ENCODE measurements at places on chromosomes 5 and 9.

DNA sequence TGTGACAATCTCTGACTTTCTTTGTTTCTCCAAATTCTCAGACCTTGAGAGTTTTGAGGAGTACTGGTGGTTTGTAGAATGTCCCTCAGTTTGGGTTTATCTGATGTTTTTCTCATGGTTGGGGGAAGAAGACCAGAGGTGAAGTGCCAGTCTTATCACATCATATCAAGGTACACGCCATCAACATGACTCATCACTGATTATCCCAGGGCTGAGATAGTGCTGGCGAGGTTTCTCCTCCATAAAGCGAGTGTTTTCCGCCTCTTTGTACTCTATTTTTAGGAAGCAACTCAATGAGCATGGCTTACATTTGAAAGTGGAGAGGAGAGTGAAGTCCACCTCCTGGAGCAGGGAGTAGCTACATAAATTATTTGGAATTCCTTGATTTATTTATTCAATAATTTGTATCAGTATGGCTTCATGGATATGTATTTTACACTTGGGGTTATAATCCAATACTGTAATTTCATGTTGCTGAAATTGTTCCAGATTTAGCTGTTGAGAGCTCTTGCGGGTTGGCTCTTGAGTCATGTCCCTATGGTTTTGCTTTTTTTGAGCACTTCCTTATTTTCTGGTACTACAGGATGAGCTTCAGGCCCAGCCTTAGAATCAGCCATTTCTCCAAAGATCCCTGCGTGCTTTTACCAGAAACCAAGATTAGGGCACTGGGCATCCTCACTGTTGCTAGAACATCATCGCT is 23.9 kb downstream of the DCANP1 start:
- DNase-seq, result no peak

DNA sequence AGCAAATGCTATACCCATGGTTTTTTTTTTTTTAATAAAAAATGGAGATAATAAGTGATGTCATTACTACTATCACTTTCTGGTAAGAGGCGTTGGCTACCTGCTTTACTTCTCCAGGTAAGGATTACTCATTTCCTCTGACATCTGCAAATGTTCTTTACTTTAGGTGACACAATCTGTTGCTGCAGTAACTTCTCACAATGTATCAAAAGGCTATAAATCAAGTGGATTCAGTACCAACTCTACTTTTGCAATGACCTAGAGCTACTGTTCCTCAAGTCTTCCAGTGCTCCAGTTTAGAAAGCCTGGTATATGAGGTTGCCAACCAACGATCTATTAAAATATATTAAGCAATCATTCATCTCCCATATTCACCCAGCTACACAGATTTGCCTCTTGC is 129.1 kb downstream of the PLK2 start:
- no peak for DNase-seq

DNA sequence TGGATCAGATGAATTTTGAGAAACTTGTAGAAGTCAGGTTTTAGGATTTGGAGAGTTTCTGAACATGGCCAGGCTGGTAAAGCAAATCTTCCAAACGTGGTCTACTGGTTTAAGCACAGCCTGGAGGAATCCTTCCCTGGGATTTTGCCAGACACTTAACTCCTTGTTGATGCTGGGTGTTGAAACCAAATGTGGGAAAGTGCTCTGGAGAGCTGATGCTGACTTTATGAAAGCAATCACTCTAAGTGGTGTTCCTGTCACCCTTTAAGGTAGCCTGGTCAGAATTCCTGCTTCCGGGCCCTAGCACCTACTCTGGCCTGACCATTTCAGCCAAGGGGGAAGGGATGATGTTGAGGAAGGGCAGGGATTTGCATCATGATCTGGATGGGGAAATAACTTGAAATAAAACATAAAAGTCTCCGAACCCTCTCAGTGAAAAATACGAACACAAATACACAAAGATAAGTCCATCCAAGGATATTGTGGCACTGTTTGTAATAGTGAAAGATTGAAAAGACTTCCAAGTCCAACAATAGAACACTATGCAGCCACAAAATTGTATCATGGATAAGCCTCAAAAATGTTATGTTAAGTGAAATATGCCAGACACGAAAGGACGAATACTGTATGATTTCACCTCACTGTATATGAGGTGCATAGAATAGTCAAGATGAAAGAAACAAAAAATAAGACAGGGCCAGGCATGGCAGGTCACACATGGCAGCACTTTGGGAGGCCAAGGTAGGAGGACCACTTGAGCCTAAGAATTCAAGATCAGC is 57.7 kb downstream of the PDE6A start:
- no peak for DNase-seq

- DNase-seq, result no peak
Observed at GRCh38 chr5:139453683-139454567, 8.6 kb downstream of the ECSCR start.

DNA sequence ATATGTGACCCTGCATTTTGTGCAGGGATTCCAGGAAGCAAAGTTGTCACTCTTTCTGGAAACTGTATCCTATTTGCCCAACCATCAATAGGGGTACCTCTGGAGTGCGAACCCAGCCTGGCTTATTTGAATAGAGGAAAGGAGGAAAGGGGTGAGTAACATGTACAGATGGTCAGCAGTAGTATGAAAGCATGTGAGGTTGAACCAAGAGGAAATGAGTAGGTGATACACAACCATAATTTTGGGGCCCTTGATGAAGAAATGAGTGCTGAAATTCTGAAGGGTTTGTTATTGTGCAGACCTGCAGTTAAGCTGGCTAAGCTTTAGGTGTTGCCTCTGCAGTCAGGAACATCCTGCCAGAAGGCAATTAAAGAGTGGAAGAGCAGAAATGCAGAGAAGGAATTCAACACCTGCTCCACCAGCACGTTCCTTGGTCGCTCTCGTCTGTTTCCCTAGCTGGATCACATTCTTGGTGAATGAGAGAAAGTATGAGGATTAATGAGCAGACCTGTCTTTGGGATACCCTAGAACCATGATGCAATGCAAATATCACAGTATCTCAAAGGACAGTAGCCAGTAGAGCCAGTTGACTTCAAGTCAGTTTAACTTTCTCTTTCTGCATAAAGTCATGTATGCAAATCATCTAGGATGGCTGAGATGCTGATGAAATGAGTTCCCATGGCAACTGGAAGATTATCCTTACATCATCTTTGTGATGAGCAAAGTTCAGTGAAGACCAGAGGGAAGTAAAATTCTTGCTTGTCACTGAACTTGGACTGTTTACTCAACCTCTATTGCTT is 13.2 kb upstream of the IL12B start:
- DNase-seq, result no peak

DNA sequence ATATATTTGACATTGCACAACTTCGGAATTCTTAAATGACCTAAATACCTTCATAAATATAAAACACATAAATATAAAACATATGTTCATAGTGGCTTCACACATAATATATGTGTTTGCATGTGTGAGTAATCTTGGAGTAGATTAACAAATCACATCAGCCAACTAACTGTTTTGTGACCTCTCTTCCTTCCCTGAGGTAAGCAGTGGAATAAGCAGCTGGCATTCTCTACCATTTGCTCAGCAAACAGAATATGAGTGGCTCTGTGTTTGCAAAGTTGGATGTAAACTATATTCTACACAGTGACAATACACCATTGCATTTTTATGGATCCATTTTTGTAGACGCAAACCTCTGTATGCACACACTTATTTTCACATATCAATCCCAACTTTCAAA is 189.9 kb downstream of the ACER2 start:
- DNase-seq, result no peak

DNA sequence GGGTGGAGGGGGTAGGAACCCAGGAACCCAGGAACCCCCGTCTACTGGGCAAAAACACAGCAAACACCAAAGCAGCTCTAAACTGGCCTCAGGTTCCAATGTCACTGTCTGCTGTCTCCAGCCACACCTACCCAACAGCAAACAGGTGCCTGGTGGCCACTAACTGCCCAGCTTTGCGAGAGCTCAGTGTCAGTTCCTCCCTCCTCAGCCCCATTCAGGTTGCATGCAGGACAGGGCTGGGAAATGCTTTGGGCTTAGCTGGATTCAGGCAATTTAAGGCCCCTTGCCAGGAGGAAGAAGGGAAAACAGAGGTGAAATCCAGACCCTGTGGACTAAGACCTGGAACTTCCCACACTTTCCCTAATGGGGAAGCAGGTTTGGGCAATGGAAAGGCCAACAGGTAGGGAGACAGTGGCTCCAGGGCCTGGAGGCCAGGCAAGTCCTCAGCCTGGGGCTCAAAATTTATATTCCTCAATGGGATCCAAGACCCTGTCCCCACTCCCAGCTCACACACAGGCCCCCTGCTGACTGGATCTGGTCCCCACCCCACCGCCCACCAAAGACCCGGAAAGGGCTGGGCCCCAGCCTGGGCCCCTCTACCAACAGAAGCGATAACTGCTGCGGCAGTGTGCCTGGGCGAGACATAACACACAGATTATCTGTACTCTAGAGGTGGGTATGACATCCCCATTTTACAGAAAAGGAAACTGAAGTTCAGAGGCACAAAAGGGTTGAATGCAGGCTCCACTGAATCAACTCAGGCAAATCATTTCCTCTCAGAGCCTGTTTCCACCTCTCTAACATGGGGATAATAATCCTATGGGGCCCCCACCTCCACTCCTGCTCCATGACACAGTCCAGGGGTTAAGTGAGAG is 3.5 kb downstream of the EEIG1 start:
- no peak for DNase-seq

DNA sequence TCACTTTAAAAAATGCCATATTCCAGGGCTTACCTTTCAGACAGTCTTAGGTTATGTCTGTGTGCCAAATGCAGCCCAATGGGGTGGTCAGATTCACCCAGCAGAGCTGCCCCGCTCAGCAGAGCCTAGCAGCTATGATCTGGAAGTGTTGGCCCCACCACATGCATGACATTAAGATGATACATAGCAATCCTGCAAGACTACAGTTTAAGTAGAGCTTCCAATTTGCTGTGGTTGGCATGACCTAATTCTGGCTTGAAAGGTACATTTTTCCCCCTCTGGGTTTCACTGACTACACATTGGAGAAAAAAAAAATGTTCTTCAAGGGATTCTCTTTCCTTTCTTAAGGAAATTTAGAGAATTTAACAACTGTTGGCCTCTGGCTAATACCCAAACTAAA is 22.5 kb downstream of the MEF2C start:
- DNase-seq, result no peak

DNA sequence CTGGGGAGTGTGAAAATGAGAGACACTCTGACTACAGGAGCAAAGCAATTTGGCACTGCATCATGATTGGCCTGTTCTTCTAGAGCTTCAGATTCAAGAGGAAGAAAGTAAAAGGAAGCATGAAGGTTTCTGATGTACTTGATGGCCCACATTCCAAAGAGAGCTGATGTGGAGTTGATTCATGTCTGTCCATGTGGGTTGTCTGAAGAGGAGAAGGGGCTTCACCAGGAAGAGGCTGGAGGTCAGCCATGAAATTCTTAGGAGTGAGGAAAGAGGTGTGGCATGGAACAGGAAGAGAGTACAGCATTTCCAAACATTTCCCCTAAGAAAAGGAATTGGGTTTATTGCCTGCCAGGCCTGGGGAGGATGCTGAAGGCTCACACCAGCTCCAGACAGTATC is 70.7 kb downstream of the PTCD2 start:
- no peak for DNase-seq

- DNase-seq, result no peak
Observed at GRCh38 chr5:150317048-150318003, 14.6 kb upstream of the ARSI start.

- no peak for DNase-seq
Observed at GRCh38 chr5:14022971-14023370, 78.5 kb upstream of the DNAH5 start.

DNA sequence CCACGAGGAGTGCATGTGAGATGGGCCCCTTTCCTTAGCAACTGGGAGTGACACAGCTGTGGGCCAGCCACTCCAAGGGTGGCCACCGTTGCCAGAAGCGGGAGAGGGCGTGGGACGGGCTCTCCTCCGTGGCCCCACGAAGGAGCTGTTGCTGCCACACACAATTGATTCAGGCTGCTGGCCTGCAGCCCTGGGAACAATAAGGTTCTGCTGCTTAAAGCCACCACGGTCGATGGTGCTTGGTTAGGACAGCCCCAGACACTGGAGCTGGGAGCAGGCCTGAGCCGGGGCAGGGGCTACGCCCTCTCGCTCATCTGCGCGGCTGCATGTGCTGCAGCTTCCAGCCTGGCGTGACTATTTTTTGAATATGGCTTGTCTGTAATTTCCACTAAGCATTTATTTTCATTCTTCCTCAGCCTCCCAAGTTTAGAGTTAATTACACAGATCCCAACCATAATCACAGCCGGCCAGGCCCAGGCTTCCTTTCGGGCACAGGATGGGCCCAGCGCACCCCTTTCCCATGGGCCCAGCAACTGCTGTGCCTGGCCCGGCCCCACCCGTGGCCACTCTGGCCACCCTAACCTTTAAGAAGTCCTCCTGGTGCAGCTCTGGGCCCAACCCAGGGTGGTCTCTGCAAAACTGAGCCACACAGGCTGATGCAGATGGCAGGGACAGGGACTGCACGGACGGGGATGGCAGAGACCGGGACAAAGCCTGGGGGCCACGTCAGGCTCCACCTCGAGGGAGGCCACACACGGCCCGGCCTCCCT is 49.7 kb downstream of the VAV2 start:
- no peak for DNase-seq

DNA sequence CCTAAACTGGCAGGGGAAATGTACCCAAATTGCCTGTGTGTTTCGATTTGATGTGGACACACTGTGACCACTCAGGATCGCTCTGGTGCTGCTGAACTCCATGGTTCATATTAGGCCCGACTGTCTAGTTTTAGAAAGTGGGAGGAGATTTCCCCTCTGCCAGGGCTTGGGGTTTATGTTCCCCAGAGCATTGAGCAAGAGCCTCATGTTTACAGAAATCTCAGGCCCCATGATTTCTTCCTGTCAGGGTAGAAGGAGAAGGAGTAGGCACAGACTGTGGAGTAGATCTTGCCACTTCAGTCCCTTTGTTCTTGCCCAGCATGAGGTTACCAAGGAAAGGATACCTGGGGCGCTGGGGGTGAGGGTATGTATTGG is 40.8 kb upstream of the GLRX start:
- no peak for DNase-seq

- no peak for DNase-seq
Observed at GRCh38 chr9:121857928-121858327, 206.5 kb downstream of the DAB2IP start.

DNA sequence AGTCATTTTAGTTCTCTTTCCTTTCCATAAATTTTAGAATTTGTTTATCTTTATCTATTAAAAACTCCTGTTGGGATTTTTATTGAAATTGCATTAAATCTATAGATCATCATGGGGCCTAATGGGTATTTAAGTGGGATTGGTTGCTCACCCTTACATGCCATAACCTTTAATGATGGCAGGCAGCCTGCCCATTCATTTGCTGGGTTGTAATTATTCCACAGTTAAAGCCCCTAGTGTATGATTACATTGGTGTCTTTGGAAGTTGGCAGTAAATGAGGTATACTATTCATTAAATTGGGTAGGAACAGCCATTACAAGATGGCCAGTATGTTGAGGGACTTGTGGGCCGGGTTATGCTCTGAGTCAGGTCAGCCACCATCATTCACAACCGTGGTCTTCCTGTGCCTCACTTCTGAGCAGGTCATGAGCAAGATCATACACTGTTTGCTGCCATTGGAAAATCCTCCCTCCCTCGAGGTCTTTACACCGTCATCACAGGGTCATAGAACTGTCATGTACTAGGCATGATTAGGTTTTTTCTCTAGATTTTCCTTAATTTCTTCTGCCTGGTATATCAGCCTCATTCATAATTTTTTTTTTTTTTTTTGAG is 59.5 kb downstream of the CYSTM1 start:
- no peak for DNase-seq

- no peak for DNase-seq
Observed at GRCh38 chr9:130406278-130406895, 38.4 kb upstream of the ASS1 start.
